AG09319 (cell line): ENCODE measurements at places on chromosomes 13 and 19.

DNA sequence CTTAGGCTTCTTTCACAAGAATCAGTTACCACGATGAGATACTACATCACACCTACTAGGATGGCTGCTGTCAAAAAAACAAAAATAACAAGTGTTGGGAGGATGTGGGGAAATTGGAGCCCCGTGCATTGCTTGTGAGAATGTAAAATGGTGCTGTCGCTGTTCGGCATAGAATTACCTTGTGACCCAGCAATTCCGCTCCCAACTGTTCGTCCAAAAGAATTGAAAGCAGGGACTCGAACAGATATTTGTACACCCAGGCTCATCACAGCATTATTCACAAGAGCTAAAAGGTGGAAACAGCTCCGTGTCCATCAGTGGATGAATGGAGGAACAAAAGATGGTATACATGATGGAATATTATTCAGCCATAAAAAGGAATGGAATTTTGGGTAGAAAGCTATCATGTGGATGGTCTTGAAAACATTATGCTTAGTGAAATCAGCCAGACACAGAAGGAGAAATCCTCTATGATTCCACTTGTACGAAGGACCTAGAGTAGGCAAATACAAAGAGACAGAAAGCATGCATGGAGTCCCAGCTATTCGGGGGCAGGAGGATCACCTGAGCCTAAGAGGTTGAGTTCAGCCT is 23.4 kb downstream of the PAK4 start:
- DNase-seq: no peak

- no peak for DNase-seq
Observed at GRCh38 chr19:50858886-50859285, 4.2 kb downstream of the KLK3 start.

- DNase-seq: no peak
Observed at GRCh38 chr13:51729866-51730553, 74.0 kb downstream of the DHRS12 start.

- peak; percentile 40 for DNase-seq
Observed at GRCh38 chr19:7242601-7243258, 51.5 kb downstream of the INSR start.

- no peak for DNase-seq
Observed at GRCh38 chr19:42313096-42313839, at the start of gene TMEM145. Gene TMEM145 (plus strand): TSS chr19:42313309. CDS start chr19:42313377, 68 bp downstream.

DNA sequence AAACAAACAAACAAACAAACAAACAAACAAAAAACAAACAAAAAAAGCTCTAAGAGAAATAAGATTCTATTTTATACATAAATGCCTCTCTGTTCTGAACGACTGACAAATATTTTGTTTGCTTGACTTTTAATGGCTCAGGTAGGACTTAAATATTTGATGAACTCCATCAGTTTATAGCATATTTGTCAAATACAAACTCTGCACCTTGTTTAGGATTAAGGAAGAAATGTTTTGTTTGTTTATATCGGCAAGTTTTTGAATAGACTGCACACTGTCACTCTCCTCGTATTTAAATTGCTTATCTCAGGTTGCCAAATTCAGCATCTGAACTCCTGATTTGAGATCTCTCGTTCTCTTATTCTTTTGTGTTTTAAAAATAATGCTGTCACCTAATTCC is 1499.7 kb upstream of the SLC10A2 start:
- DNase-seq: no peak

DNA sequence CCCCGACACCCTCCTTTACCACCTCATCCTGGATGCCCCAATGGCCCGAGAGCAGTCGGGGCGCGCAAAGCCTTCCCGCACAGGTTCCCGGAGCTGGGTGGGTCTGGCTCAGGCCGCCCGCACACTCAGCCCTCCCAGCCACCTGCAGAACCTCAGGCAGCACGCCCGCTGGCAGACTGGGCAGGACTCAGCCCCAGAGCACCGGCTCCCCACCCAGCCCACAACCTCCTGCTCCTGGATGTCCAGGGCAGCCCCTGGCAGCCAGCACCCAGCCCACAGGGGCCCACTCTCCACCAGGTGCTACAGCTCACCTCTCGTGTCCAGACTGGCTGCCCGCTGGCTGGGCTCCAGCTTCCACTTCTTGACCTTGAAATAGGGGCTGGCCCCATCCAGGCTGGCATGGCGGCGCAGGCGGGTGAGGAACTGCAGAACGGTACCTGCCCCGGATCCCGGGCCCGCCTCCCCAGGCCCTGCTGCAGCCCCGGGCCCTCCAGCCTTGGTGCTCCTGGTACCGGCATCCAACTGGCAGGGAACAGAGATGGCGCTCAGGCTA is 4.6 kb downstream of the CBARP start:
- DNase-seq: no peak

DNA sequence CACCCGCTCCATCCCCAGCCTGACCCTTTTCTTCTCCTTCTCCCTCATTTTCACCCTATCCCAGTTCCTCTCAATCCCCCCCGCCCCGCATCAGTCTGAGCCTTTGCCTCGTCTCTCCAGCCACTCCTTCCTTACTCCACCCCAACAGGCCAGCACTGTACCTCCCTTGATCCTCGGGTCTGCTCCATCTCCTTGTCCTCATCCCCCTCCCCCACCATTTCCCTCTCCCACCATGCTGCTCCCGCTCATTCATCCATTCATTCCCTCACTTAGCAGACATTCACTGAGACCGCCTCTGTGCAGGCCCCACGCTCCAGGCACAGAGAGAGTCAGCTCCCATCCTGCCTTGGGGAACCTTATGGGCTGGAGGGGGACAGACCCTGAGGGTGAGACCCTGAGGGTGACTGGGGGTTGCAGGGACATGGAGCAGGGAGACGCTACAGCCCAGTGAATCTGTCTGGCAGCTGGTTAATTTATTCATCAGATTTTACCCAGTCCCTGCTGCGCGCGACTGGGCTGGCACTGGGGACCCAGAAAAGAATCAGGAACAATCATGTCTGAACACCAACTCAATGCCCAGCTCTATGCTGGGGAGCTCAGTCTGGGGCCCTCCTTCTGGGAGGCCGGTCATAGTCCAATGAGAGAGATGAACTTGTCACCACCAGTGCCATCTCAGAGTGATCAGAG is 881 bp downstream of the ARHGAP33 start:
- no peak for DNase-seq

GRCh38 chr13:24748061-24748400 is 15.9 kb upstream of the RNF17 start:
- no peak for DNase-seq

- DNase-seq: no peak
Observed at GRCh38 chr19:5360003-5360780, 19.6 kb upstream of the PTPRS start.

- DNase-seq: no peak
Observed at GRCh38 chr13:42607546-42607945, 33.6 kb downstream of the TNFSF11 start.

GRCh38 chr13:33999811-34000605 is 182.1 kb downstream of the RFC3 start:
- no peak for DNase-seq

GRCh38 chr13:109381546-109382180 is 404.7 kb downstream of the IRS2 start:
- no peak for DNase-seq

GRCh38 chr19:51271067-51271466 is 20.2 kb downstream of the SIGLECL1 start:
- no peak for DNase-seq

DNA sequence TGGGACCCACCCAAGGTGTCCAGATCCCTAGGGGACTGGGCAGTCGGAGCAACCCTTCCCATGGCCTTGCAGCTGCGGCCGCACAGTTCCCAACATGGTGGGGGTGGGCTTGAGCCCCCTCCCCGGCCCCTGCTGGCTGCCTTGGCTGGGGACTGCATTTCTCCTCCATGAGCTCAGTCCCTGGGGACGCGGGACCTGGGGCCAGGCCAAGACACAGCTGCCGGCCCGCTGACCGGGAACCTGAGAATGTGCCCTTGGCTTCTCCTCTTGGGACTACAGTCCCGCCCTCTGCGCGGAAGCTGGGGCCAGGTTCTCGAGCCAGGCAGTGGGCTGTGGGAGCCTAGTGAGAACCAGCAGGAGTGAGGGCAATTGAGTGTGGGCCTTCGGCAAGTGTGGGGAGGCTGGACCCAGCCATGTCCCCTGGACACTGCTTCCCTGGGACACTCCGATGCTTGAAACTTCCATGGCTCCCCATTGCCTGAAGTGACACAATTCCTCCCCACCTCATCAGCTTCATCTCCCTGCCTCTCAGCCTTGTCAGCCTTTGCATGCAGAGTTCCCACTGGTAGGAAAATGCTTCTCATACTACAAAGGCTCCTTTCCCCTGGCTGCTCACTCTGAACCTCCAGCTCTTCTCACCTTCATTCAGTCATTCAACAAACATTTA is 13.1 kb upstream of the NOTCH3 start:
- no peak for DNase-seq

- DNase-seq: no peak
Observed at GRCh38 chr19:18898607-18899408, 2.9 kb upstream of the CERS1 start.

- DNase-seq: no peak
Observed at GRCh38 chr19:31100981-31101380, 248.3 kb downstream of the TSHZ3 start.
